Activated CD8-positive, alpha-beta memory T cell treated with anti-CD3 and anti-CD28 coated beads, Interleukin-2, amount 50 U/mL, for 48 hours (primary cell): ENCODE measurements at places on chromosomes 2 and 18.

DNA sequence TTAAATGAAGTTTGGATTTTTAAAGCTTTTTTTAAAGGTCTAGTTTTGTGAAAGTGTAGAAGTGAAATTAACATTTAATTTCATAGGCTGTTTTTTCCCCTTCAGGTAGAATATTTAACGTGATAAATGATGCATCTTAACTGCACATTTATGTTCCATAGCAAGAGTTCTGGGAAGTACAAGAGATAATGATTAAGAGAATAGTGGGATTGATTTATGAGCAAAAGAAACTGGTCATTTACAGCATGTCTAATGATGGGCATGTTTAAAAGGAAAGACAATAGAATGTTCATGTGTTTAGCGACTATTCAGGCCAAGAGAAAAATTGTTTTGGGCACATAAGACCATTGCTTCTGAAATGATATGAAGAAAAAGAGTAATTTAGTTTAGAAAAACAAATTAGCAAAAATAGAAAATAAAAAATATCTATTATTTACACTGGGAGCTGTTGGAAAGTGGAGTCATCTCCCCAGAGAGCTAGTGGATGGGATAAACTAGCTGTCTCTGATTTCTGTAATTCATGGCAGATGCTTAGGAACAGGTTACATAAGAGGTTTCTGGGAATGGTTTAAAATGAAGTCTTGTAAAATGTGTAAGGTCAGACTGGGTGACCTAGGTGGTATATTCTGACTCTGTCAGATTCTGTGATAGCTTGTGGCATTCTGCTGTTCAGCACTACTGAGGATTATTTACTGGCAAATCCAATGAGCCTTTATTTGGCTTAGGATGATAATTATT, 60.7 kb downstream of the WDR7 start:
- DNase-seq: no peak

GRCh38 chr2:36800381-36800780, 103.9 kb downstream of the VIT start:
- DNase-seq: peak; percentile 60

DNA sequence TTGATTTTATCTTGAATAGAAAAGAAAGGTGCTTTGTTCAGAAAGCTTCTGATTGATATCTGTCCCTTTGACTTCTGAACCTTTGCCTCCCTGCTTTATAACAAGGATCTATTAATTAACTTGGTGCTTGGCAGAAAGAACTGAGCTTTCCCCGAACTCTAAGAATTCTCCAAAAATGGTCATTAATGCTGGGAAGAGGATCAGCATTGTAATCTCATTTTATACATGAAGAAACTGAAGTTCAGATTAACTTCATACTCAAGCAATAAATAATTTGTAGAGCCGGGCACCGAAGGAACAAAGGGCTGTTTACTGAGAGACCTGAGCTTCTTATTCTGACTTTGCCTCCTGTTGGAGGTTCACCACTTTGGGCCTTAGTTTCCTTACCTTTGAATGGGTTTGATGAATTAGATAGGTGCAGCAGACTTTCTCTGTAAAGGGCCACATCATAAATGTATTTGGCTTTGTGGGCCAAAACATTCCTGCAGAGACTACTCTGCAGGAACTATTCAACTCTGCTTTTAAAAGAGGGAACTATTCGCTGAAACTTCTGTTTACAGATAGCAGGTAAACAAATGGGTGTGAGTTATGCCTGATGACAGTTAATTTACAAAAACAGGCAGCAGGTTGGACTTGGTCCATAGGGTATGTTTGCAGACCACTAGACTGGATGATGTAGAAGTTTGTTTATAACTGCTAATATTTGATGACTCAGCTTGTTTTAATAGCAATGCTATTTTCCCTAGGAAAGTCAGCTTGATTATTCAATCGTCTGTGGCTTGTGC, 272.9 kb downstream of the TGIF1 start:
- no peak for DNase-seq

- no peak for DNase-seq
Observed at GRCh38 chr2:70367722-70368323, 66.0 kb upstream of the FAM136A start.

DNA sequence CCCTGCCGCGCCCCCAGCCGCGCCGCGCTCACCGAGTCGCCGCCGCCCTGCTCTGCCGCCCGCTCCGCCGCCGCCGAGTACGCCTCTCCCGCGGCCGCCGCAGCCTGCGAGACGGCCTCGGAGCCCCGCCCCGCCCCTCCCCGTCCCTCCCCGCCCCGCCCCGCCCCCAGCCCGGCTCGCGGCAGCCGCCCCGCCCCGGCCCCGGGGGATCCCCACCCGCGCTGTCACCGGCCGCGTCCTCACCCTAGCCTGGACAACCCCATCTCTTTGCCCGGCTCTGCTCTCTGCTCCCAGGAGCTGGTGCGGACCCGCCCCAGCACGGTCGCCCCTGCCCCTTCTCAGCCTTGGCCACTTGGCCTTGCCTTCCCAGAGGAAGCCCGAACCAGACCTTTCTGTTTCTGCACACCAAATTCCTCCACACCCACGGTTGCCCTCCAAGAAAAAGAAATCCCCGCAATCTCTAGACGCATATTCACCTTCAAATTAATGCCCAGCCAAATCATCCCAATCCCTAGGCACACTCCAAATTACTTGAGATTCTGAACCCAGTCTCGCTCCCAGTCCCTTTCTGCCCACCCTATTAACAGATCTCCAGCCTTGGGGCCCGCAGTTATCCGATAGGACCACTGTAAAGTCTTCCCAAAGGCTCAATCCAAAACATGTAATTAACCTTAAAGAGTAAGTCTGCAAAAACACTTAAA, at the start of gene CYRIA:
Gene CYRIA, minus strand, starts transcription at position 87 of the 701 bp plus-strand sequence. CDS start 77,715 bp downstream, outside the sequence.
- peak; percentile 70 for DNase-seq

DNA sequence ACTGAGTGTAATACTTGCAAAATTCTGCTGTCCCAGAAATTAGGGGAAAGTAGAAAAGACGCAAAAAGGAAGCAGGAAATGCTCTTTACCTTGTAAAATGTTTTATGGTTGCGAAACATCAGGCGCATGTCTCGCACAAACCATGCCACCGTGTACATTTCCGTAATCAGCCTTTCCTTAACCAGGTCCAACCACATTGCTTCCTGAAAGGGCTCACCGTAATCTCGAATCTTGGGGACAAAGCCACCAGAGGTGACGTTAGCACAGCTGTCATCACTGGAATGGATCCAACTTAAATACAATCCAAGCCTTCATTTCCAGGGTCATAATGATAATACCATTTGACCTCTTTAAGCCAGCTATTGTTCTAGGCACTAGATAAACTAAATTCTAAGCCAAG, 49.3 kb downstream of the SP110 start:
- no peak for DNase-seq
